ENCODE measurements at places on chromosomes 3 and 15.
A peak's percentile ranks its signal among the peaks of the same experiment; 100 is the strongest.

GRCh38 chr3:130728037-130728436 lies 18.6 kb downstream of the PIK3R4 start:
- DNase-seq, result no peak

DNA sequence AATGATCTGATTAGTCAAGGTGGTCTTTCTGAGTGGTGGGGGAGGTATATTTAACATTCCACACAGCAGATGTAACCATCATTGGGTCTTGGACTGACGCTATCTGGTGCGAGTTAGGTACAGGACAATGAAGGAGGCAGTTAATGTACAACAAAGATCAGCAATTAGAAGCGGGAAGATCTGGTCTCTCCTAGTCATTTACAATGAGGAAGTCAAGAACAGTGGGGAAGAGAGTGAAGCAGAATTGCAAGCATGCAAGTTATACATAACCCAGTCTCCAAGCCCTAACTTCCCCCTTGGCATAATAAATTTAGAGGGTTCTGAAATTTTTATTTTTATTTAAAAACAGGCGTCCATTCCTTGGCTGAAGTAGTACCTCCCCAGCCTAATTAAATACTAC lies 14.1 kb downstream of the GPD1L start:
- no peak for DNase-seq

GRCh38 chr15:72995849-72996248 lies 56.4 kb upstream of the NEO1 start:
- DNase-seq, result no peak

DNA sequence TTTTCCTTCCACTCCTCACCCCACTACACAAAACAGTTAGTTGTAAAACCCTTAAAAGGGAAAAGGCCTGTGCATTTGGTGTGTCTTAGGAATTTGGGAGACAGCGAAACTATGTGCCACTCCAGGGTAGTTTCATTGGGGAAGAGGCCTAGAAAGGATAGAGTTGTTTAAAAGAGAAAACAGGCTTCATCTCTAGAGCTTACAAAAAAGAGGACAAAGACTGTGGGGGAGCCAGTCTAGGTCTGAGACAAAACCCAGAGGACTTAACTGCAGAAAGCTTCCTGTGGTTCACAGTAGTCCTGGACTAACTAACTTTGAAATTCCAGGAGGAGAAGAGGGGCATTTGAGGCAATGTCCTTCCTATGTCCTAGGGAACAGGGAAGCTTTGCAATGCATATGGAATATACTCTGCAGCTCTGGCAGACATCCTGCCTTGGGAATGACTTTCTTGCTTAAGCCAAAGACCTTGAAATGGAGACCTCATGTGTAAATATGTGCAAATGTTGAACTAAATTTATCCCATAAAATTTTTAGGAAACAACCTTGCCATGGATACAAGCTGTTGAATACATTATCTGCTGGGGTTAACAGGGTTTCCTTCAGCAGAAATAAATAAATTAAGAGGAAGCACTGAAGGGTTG lies 159.4 kb downstream of the LSAMP start:
- DNase-seq, result peak; percentile 35

DNA sequence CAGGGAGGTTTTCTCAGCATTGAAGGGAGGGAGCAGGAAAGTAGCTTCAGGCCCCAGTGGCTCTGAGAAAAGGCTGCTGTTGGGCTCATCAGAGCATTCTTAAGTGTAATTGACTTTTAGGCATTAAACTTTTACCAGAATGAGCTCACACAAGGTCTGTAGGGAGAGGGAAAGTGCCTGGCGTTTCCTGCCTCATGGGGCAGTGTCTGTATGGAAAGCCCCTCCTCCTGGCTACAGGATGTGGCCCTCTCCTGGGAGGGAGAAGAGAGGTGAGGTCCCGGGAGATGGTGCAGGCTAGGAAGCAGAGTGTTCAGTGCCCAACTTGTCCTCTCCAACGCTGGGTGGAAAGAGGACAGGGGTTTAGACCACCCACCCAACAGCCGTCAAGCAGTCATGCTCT lies 21.3 kb upstream of the SCN10A start:
- no peak for DNase-seq

GRCh38 chr3:48187301-48187578 lies 977 bp downstream of the CDC25A start:
- no peak for DNase-seq

DNA sequence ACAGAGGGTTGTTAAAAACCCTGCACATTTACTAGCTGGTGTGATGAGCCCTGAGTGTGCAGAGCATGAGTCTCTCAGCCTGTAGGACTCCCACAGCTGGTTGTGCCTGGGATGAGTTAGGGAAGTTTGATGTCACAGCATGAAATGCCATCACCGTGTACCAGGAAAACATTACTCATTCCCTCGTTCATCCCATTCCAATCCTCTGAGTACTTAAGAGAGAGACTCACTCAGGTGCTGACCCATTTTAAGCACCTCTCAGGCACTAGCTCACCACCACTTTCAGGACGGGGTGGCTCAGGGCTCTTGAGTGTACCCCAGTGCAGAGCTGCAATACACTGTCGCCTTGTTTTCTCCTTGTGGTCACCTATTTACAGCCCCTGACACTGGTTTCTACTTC lies 18.7 kb downstream of the MGLL start:
- DNase-seq, result no peak

DNA sequence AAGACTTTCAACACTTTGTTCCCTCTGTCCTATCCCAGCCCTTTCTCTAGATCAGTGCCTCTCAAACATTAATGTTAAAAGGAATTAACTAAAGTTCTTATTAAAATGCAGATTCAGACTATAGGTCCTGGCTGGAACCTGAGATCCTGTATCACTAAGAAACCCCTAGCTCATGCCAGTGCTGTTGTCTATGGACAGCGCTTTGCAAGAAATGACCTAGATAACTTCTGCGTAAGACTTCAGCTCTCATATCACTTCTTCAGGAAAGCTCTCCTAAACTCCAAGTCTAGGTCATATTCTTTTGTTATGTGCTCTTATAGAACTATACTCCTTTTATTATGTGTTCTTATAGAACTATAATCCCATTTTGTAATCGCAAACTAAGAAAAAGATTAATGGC lies 67.8 kb upstream of the CDIN1 start:
- no peak for DNase-seq

GRCh38 chr3:103927896-103928295 lies 1438.8 kb upstream of the ALCAM start:
- no peak for DNase-seq

- DNase-seq, result no peak
Observed at GRCh38 chr15:31125061-31125460, 23.5 kb upstream of the TRPM1 start.

GRCh38 chr3:42763021-42763420 lies 10.0 kb downstream of the CCDC13 start:
- no peak for DNase-seq
